ENCODE measurements at places on chromosomes 5 and 9.

DNA sequence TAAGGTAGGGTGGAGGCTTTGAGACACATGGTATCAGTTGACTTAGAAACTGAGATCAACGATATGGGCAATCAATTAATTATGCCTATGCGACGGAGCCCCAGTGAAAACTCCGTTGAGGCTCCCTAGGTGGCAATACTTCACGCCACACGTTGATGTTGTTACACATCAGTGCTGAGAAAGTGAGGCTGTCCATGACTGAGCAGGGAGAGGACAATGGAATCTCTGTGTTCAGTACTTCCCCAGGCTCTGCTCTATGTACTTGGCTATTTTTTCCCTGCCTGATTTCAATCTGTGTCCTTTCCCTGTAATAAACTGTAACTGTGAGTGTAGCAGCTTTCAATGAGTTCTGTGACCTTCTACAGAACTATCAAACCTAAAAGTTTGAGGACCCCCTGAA is 211.7 kb downstream of the SNCAIP start:
- no peak for DNase-seq

- no peak for DNase-seq
These were observed 3.4 kb upstream of the GRPEL2 start for GRCh38 chr5:149341876-149342275.

GRCh38 chr9:115553060-115553773 is 435.3 kb upstream of the TNC start:
- no peak for DNase-seq

- DNase-seq: no peak
These were observed 146.5 kb upstream of the ABCA1 start for GRCh38 chr9:105074491-105074890.

- DNase-seq: no peak
These were observed 12.9 kb upstream of the PRDM9 start for GRCh38 chr5:23494558-23494957.

DNA sequence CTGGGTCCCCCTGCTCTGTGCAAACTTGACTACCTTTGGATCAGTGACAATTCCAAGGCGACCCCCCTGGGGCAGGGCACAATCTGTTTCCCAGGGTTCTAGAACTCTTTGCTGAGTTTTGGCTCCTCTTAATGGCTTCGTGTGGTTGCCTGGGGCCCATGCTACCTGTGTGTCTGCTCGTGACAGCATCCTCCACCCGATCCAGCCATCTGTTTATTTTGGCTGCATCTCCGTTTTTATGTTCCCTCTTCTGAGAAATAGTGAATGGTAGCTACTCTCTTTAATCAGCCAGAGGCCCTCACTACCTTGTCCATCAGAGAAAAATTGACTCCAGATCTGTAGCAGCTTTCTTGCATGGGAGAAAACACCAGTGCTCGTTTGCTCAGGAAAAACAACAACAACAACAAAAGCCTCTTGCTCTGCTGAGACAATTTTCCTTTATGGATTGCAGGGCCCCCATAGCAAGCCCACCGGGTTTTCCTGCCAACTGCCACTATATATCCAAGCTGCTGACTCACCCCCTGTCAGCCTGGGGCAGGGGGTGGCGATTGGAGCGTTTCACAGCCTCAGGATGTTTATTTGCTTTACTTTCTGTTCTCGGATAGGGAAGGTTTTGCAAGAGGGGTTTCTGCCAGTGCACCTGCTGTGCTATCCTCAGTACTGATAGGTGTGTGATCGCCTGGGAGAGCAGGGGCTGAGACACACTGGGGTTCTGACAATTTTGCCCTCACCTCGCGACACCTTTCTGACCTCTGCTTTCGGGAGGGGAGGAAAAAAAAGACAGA is 607.8 kb downstream of the BNC2 start:
- DNase-seq: no peak

DNA sequence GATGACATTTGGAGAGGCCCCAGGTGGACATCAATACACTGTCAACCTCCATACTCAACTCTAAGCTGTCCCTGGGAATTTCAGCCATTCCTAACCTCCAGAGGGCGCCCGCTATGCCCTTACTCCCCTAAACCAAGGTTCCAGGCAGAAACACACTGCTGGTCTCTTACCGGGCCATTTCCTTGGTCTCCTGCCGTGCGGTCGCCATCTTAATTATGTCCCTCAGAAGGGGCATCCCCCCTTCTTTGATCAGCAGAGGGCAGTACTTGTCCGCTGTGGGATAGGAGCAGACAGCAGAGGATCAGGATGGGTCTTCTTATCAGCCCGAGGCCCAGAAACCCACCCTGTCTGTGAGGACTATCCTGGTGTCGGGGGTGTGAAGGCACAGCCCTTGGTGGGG is 9.3 kb upstream of the ZDHHC12 start:
- DNase-seq: peak; percentile 27

DNA sequence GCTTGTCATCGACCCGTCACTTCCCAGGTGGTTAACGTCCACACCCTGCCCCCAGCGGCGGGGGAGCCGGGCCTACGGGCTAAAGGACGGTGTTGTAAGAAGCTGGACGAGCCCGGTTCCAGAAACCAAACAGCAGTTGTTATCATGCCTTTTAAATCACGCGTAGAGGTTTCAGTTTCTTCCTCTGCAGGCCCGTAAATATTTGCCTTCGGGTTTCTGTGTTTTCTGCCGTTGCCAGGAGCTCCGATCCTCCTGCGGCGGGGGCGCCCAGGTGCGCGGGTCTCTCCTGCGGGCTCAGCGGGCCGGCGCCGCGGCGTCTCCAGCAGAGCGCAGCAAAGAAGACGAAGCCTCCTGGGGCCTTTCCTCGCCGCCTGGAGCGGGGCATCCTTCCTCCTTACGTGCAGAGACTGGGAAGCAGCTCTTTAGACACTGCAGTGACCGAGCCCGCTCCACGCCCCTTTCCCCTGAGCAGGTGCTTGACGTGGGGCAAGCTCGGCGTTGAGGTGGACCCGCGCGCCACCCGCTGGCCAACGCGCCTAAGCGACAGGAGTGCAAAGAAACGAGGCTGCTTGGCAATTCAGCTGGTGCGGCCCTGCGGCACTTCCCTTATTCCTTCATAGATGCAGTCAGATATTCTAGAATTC is 21.8 kb upstream of the TTC1 start:
- DNase-seq: peak; percentile 64

GRCh38 chr9:129685933-129686259 is 20.4 kb downstream of the PRRX2 start:
- no peak for DNase-seq

- DNase-seq: peak; percentile 16
These were observed 1.6 kb upstream of the MEF2C start for GRCh38 chr5:88884608-88884877.

DNA sequence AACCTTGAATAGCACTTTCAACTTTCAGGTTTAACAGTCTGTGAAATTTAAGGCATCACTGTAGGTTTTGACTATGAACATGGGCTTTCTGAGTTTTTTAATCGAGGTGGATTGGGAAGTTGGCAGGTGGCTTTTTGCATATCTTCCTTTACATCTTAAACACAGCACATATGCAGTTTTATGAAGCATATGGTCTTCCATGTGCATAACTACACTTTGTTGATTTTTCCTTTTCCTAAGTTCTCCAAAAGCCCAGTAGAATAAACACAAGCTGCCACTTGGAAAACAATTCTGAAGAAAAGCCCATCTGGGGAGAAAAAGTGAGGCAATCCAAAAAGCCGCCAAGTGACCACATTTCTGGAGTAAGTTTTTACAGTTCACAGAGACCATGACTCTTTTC is 236.5 kb upstream of the IL12B start:
- no peak for DNase-seq

GRCh38 chr9:130299785-130300615 is 34.4 kb downstream of the HMCN2 start:
- no peak for DNase-seq

GRCh38 chr5:61283471-61283870 is 48.6 kb upstream of the ZSWIM6 start:
- DNase-seq: no peak

- DNase-seq: no peak
These were observed 62.1 kb downstream of the CETN3 start for GRCh38 chr5:90347462-90347861.

DNA sequence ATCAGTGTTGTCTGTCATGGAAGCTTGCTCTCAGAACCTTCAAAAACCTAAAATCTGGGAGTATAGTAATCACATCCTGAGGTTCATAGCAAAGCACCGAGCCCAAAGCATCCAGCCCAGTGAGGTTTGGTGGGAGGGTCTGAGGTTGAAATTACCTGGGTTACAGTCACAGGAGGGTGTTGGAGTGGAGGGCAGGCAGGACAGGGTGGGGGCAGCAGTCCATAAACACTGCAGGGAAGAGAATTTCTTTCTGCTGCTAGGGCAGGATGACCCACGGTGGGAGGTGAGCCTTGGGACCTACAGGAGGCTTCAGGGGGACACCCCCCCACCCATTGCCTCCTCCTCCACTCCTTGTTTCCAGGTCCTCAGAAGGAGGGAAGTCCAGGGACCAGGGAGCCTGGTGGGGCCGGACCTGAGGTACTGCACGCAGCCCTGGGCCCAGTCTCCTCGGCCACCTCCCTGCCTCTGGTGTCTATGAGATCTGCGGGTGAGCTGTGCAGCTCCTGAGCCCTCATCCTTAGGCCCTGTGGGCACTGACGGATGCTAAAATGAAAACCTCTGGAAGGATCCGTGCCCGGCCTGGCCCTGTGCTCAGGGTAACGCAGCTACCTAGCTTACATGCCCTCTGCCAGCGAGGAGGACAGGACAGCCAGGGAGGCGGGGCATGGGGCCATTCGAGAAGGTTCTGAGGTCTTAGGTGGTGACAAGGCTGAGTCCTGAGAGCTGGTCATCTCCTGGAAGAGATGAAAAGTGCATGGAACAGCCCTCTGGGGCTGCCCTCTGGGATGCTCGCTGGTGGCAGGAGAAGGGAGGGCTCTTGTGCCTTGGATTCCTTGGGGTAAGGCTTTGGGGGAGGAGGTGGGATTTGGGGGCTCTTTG is 1.8 kb upstream of the ADCY2 start:
- DNase-seq: no peak

- no peak for DNase-seq
These were observed 28.4 kb downstream of the ABO start for GRCh38 chr9:133246562-133246961.

GRCh38 chr5:31596354-31596753 is 42.6 kb upstream of the PDZD2 start:
- DNase-seq: no peak

- peak; percentile 45 for DNase-seq
These were observed 13.9 kb upstream of the BASP1 start for GRCh38 chr5:17203329-17204132.

GRCh38 chr5:54745599-54745998 is 228.0 kb downstream of the SNX18 start:
- DNase-seq: no peak

- no peak for DNase-seq
These were observed 75.5 kb downstream of the PTPN3 start for GRCh38 chr9:109422641-109423040.

DNA sequence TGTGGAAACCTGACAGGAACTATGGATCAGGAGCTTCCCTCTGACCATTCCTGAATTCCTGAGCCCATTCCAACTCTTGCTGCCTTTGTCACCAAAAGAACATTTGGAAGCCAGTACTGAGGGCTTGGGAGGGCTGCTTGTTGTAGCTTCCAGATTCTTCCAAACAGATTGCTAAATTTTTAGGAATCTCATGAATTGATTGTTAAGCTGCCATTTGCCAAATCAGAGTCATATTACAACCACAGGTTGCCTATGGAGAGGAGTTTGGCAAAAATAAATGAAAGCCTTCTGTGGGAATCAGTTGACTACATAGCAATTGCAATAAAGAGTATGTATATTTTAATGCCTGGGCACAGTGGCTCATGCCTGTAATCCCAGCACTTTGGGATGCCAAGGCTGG is 39.2 kb upstream of the SLC28A3 start:
- DNase-seq: no peak

GRCh38 chr5:67677422-67677970 is 480.9 kb upstream of the CD180 start:
- DNase-seq: no peak

- DNase-seq: no peak
These were observed 649 bp downstream of the AP3B1 start for GRCh38 chr5:78293851-78294247.
